ENCODE measurements at places on chromosomes 2 and 18.
A peak's percentile ranks its signal among the peaks of the same experiment; 100 is the strongest.

DNA sequence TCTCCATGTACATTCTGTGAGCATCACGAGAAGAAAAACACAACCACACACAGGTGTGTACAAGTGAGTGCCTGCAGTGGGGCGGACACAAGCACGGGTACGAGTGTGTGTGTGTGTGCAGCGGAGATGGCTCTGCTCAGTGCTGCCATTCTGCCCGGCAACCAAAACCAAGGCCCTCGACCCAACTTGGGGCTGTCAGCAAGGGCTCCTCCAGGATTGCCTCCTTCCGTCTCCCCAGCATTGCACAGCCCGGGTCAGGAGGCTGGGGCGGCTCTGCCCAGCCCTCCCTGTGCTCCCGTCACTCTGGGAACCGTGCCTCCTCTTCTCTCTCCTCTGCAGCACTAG lies 66.5 kb downstream of the PXDN start:
- DNase-seq, result no peak

DNA sequence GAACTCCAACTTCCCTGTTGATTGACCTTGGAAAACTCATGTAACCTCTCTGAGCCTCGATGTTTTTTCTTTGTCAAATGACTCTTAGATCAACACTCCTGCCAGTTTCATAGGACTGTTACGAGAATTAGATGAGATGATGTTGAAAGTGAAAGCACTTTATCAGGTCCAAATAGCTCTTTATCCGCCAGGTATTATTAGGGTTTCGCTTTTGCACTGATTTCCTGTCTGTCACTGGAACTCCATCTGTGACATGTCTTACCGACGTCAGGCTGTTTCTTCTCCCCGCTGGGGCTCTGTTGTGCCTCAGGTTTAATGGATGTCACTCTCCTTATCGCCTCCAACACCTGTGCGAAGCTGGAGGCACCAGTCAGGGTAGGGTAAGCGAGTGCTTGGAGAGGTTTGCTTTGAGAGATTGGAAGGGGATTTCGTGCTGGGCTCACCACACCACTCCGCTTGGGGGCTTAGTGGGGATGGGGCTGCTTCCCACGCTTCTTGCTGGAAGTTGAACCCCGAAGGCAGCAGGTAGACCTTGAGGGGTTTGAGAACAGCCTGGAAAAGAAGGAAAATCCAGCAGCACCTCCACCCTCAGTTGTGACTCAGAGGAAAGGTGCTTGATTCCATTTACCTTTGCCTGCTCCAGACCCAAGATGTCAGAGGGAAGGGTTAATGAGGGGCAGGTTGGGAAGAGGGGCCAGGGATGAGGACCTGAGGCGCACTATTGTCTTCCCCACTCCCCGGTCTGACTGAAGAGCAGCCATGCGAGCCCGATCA lies 4.3 kb downstream of the GAD1 start:
- no peak for DNase-seq

DNA sequence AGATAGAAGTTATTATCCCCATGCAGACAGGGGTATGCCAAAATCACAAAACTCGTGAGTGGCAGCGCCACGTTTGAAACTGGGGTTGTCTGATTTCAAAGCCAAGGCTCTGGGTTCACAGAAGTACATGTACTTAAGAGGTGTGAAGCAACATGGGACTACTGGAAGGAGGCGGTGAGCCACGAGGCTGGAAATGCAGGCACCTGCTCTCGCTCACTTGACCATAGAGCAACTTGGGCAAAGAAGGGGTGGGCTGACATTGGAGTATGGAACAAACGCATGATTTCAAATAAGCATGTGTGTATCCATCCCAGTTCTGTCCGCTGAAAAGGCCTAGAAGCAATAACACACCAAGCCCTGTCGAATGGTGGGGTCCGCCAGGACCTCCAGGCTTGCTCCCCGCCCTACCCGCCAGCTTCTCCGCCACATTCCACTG lies 593 bp upstream of the ACTR2 start:
- peak; percentile 34 for DNase-seq

- DNase-seq, result no peak
These were observed 173.9 kb downstream of the SUCLG1 start for GRCh38 chr2:84285056-84285747.
